Stimulated activated CD4-positive, alpha-beta T cell treated with anti-CD3 and anti-CD28 coated beads, Interleukin-2, amount 100 ng/mL, for 4 hours (primary cell): ENCODE measurements at places on chromosomes 16 and 17.
A peak's percentile ranks its signal among the peaks of the same experiment; 100 is the strongest.

GRCh38 chr17:34255381-34255732 lies 272 bp downstream of the CCL2 start:
- DNase-seq: no peak

DNA sequence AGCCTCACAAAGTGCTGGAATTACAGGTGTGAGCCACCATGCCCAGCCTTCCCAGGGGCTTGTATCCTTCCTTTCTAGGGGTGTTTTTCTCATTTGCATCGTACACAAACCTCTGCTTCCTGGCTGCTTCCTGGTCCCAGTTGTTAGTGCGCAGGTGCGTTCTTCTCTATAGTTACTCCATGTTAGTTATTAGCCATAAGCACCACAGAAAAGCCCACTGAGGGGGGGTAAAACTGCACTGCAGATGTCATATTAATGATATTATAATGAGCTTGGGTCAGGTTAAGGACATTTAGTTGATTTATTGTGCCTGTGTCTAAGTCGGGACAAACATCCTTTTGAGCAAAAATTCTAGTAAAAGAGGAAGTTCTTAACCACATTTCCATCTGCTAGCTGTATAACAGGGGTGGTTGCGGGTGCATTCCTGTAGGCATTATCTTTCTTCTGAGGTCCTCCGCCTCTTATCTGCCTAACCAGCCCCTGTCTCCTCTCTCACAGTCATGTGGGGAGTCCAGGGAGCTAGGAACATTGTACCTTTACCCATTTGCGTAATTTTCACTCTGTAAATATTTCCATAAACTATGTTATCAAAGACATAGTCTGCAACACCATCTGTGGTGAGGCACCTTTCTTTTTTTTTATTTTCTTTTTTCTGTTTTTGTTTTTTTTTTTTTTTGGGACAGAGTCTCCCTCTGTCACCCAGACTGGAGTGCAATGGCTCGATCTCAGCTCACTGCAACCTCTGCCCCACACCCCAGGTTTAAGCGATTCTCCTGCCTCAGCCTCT lies 23.6 kb upstream of the ATF7IP2 start:
- no peak for DNase-seq

GRCh38 chr17:37774504-37774903 lies 29.6 kb upstream of the HNF1B start:
- DNase-seq: no peak

GRCh38 chr16:66270333-66270927 lies 96.1 kb upstream of the CDH5 start:
- peak; percentile 26 for DNase-seq

DNA sequence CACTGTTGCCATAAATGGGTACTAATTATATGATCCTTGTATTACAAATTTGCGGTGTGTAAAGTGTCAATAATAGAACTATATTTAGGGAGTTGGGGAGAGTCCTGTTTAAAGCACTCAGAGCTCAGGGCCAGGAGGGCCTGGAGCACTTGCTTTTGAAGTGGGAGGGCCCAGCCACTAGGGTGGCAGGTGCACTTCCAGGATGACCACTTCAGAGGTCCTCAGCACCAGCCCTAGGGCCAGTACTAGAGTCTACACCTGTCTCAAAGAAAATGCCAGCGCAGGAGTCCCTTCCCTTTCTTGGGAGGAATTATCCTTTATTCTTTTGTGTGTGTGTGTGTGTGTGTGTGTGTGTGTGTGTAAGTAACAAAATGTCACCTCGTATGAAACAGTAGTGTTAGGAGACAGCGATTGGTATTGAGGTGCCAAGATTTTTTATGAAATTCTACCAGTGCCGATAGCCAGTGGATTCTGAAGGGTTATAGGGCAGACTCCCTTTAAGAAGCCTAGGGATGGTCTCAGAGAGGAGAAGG lies 31.9 kb downstream of the MYO18A start:
- DNase-seq: no peak
